ENCODE measurements at places on chromosomes 11 and 22.
A peak's percentile ranks its signal among the peaks of the same experiment; 100 is the strongest.

DNA sequence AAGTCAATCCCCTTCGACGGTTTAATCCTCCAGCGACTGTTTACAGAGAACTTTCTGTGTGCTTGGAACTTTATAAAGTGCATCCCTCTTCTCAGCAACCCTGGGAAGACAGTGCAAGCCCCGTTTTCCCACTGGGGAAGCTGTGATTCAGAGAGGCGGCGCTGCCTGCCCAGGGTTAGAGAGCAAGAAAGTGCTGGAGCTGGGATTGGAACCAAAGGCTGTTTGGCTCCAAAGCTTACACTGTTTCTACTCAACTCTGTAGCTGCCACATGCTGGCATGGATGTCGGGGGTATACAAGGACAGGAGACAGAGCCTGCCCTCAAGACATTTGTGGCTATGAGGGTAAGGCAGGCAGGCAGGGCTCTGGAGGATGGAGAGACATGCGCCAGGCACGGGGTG, 13.0 kb downstream of the FBLN1 start:
- no peak for DNase-seq

DNA sequence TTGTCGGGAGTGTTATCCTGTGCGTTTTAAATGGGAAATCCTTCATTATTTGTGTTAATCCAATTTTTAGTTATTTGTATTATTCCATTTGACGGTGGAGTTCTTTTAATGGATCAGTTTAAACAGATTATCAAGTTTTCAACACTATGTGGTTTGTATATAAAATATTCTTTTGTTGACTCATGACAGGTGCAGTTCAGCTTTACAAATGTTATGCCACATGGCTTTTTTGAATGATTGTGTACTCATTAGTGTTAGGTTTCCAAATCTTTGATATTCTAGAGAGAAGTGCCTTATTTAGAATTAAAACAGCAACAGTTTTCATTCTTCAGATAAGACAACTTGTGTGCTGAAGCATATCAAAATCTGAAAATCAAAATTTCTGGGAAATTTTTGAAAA, 2.4 kb downstream of the JAM3 start:
- DNase-seq: no peak

DNA sequence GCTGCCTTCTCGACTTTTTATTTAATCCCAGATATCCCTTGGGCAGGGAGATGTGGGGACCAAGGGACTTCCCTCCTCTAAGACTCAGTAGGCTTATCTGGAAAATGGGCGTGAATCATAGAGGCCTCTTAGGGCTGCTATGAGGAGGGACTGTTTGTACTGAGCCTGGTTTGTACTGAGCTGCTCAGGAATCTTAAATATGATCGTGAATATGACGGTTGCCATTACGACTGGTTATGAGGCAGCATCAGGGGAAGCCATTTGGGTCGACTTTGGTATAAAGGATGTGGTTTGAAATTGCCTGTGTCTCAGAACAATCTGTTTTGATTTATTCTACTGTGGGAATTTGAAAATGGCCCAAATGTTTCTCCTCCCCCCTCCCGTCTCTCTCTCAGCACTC, 20.6 kb downstream of the TSPAN18 start:
- DNase-seq: no peak

GRCh38 chr11:70551351-70552166, 153.2 kb downstream of the CTTN start:
- no peak for DNase-seq

DNA sequence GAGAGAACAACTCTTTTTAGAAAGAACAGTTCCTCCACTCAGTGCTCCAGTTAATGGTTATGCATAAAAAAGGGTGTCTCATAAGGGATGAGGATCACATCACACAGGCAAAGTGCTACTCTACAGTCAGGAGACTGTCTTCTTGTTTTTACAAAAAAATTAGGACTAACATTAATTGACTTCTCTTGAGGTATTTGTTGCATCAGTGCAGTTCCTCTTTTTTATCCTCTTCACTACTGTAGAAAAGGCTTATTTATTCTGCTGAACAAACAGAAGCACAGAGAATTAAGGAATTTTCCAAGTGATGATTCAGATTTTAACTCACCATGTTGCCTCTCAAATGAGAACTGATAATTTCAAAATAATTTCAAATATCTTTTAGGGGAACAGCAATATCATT, 1.9 kb downstream of the MMP8 start:
- no peak for DNase-seq

DNA sequence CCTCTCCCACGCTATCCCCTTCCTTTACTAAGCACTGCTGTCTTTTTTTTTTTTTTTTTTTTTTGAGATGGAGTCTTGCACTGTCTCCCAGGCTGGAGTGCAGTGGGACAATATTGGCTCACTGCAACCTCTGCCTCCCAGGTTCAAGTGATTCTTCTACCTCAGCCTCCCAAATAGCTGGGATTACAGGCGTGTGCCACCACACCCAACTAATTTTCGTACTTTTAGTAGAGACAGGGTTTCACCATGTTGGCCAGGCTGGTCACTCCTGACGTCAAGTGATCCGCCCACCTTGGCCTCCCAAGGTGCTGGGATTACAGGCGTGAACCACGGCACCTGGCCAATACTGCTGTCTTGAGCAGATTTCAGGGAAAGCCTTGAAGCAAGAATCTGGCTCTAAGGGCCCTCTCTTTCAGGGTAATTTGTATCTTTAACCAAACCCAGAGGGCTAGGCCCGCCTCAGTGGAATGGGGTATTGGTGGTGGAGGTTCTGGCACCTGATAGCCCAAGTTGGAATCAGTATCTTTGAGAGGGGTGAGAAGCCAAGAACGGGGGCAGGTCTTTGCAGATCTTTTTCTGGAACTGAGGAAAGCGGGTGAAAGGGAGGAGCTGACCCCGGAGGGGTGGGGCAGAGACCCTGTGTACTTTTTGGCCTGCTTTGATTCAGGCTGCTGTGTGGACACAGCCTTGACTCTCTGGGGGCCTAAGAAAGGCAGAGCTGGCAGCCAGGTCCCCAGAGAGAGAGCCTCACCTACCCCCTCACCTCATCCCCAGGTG, 37.0 kb downstream of the TRIOBP start:
- DNase-seq: no peak

DNA sequence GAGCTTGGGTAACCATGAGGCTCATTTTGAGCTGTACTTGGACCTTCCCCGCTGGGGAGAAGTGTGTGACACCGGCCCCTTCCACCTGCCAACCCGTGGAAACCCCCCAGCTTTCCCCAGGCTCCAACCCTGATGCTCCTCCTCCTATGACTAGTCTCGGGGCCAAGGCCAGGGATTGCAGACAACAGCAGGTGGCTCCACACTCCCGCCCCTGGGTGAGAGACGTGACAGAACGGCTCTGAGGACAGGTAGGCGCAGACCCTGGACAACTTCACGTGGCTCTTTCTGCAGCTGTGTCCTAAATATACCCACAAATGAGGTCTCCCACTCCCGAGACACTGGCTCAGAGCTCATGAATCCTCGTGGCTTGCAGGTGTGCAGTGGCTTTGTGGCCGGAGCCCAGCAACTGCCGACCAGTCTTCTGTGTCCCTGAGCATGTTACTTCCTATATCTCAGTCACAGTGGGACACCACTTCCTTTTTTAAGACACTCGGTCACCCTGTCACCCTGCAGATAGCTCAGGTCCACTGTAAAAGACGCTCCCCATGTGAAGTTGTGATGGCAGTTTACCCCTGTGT, 55.2 kb downstream of the NECTIN1 start:
- no peak for DNase-seq

GRCh38 chr11:748007-748359, 719 bp downstream of the TALDO1 start:
- no peak for DNase-seq

- DNase-seq: peak; percentile 87
These were observed 58.4 kb upstream of the PSMA1 start for GRCh38 chr11:14578541-14578956.

GRCh38 chr11:12241971-12242672, 131.7 kb downstream of the MICAL2 start:
- DNase-seq: no peak

DNA sequence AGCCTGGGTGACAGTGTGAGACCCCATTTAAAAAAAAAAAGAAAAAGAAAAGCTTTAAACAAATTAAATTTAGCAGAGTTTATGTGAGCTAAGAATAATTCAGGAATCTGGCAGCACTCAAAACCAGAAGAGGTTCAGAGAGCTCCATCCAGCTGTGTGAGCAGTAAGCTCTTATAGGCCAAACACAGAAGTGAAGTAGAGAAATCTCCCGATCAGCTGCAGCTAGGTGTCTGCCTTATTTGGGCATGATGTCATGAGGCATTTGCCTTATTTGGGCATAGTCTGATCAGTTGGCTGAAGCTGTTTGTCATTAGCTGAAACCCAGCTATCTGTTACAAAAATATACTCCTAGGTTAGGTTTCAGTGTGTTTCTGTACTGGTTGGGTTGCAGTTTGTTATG, 8.2 kb downstream of the MS4A15 start:
- DNase-seq: no peak

DNA sequence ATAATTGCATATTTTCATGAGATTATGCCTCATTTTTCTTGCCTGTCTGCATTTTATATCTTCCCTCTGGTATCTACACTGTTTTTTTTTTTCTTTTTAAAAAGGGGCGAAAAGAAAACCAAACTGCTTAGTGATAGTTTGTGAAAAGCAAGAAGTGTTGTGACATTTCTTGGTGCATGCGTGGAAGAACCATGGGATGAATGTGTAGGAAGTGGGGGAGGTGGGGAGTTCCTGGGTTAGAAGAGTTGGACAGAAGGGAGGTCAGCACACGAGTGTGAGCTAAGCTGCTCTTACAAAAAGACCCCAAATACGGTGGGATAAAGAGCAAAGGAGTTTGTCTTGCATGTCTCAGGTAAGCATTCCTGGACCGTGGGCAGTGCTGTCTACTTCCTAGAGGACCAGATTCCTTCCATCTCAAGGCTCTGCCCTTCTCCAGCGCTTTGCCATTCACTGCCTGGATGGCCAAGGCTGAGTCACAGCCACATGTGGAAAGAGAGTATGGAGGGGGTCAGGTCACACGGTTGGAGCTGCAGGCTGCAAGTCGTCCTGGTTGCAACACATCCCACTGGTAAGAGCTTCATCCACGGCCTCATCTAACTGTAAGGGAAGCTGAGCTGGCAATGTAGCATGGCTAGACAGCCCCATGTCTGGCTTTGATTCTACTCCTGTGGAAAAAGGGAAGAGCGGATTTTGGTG, 300.6 kb downstream of the DDX10 start:
- DNase-seq: no peak

GRCh38 chr11:66045177-66045639, 3.8 kb downstream of the GAL3ST3 start:
- peak; percentile 69 for DNase-seq

DNA sequence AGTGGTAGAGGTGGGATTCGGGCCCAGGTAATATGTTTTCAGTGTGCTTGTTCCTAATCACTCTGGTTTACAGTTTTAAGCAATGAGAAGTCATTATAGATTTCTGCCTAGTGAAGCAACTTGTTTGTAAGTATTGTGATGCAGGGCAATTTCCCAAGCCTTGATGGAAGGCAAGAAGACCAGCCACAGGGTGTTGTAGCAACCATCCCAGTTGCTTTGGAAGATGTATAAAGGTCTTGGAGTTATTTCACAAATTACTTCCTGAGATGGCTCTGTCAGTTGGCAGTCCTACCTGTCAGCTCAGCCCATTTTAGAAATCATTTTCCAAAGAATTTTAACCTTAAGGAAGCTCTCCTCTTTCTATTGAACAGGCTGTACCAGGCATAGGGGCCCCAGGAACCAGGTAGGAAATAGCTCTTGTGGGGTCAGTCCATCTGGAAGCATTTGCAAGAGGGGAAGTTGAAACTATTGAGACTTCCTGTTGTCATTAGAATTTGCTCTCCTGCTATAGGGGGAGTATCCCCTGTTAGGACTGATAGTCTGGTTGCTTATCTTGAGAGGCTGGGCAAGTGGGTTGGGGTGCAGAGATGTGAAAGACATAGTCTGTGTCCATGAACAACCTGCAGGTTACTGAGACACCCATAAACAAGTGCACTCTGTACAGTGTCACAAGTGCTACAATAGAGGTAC, 47.9 kb downstream of the STIM1 start:
- DNase-seq: no peak

- DNase-seq: peak; percentile 20
These were observed 106.8 kb downstream of the ABTB2 start for GRCh38 chr11:34250732-34251588.

GRCh38 chr11:13316528-13316961, 39.0 kb downstream of the BMAL1 start:
- DNase-seq: no peak

GRCh38 chr11:73538381-73538872, 59.5 kb downstream of the FAM168A start:
- DNase-seq: peak; percentile 64

DNA sequence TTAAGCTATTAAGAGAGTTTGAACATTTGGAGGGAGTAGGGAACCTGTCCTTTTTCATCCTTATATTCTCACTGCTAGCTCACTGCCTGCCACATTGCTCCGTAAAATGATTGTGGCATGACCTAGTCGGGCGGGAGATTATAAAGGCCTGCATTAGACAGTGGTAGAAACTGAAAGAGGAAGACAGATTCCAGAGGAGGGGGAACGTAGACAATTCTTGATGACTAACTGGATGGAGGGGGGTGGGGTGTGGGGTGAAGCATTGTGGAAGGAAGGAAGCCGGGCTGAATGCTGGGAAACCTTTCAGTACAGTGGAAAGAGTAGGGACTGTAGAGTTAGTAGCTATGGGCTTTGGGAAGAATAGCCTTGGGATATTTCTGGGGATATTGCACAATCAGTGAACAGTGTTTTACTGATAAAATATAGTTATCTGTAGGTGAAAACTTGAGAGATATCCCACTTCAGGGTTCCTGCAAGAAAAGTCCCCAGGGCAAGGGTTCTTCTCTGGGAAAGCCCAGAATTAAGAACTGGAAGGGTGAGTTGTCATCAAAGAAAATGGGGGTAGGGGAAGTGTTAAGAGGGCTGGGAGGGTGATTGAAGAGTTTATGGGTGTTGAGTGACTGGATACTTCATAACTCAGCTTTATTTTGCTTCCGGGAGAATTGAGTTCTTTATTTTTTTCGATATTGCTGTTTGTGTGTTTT, 2.1 kb downstream of the MED15 start:
- DNase-seq: peak; percentile 91

GRCh38 chr11:59582006-59582405, 33.6 kb downstream of the OSBP start:
- DNase-seq: no peak

GRCh38 chr11:126305699-126306098, 1.8 kb downstream of the DCPS start:
- no peak for DNase-seq

- DNase-seq: no peak
These were observed 466.5 kb downstream of the FAM181B start for GRCh38 chr11:82267186-82267585.

GRCh38 chr11:120064341-120064740, 73.6 kb downstream of the TRIM29 start:
- no peak for DNase-seq

- DNase-seq: peak; percentile 38
These were observed 21.8 kb downstream of the CACNA1I start for GRCh38 chr22:39592081-39593065.

All from endothelial cell of umbilical vein (primary cell).